ENCODE measurements at places on chromosomes 1 and 21. TPM values are rescaled to one million over a fixed set of nuclear protein-coding genes. Genes with fewer than 3 reads are reported as not detected.

DNA sequence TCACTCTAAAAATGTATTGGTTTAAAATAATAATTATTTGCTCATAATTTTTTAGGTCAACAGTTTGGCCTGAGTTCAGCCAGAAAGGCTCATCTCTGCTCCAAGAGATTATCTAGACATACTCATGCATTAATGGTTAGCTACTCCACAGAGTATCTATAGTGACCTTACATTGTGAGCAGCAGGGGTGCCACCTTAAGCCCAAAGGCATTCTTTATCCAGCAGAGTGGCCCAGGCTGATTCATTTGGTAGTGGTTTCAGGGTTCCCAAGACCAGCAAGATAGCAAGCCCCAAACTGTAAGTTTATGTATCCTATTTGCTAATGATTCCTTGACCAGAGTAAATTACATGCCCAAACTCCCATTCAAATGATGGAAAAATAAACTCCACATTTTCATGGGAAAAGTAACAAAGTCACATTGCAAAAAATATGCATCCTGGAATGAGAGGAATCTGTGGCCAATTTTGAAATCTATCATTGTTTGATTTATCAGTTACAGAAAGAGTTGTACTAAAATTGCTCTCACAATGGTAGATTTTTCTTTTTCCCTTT is 182.6 kb upstream of the KCNK2 start:
- DNase-seq = no peak

DNA sequence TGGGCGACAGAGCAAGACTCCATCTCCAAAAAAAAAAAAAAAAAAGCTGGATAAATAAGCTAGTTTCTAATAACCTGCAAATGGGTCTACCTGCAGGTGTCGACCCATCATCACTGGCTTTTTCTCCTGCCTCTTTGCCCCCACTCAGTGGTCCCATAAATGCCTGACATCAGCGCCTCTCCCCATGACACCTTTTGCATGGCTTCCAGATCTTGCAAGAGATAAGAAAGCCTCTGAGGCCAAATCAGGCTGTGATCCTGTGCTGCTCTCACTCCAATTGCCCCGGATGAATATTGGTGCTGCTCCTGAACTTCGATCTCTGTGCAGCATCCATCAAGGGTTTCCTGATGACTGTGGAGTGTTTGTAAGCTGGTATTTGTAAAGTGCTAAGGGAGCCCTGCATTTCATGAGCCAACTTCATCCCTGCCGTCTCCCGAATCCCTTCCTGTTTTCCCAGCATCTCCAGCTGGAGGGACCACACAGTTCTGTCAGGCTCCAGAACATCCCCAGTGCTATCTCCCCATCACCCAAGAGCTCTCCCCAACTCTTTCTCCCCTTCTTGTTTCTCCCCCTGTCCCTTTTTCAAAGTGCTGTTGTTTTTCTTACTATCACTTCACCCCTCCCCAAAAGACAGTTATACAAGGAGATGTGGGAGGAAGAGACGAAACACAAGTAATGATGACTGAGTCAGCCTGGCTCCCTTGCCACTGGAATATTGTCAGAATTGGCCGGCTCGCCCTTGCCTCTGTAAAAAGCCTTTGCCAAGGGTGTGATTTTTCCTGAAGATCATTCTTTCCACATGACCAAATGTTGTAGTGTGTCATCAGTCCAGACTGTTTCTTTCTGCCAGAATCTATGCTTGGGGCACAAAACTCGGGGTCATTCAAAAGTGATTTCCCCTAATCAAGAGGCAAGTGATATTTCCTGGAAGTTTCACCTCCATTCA is 2.8 kb upstream of the EFHD2 start:
- no peak for DNase-seq

- DNase-seq = peak; percentile 86
These were observed 33.8 kb upstream of the MPZL1 start for GRCh38 chr1:167687919-167688519.

DNA sequence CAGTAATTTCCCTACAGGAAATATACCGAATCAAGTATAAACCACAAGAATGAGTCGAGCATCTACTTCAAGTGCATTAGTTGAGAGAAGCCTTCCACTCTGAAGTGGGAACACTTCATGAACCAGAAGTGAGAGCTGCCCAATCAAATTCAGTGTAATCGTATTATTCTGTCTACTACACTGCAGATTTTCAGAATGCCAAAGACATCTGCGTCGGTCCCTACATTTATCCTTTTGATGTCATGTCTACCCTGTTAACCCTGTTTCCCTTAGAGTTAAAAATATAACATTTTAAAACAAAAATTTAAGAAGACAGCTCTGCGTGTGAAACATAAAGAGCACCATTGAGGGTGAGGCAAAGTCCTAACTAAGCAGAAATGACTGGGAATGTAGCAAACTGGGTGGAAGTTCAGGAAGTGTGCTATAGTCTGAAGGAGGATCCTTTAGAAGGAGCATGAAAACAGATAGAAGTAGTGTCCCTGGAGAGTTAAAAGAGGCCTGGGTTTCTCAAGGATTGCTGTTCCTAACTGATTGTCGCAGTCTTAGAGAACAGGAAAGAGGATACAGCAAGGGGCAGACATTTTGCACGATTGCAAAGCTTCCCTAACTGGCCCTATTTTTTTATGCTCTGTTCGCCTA is 291.2 kb downstream of the PTPRC start:
- DNase-seq = no peak

DNA sequence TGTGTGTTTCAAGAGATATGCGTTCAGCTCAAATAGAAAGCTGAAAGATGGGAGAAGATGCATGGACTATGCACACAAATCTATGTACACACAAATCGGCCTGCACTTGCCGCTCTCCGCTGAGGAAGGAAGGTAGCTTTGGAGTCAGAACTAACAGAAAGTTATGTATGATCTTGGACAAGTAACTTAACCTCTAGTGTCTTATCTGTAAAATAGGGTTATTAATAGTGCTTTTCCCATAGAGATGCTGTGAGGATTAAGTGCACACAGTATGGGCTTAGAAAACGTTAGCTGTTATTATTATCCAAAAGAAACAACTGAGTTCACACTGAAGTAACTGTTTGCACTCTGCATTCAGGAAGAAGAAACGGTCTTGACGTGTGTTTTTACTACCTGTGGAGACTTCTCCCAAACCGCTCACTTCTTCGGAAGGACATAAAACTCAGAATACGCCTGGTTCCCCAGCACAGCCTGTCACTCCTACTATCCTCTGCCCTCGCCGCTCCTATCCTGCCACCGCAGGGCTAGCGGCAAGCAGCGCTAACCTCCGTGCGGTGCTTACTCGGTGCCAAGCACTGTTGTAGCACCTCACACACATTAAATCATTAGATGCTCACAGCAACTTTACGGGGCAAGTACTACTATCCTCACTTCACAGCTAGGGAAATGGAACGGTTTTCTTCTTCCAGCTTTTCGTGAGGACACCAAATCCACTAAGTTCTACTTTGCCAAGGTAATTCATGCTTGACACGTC is 1.3 kb downstream of the TGFBR3 start:
- DNase-seq = peak; percentile 33

DNA sequence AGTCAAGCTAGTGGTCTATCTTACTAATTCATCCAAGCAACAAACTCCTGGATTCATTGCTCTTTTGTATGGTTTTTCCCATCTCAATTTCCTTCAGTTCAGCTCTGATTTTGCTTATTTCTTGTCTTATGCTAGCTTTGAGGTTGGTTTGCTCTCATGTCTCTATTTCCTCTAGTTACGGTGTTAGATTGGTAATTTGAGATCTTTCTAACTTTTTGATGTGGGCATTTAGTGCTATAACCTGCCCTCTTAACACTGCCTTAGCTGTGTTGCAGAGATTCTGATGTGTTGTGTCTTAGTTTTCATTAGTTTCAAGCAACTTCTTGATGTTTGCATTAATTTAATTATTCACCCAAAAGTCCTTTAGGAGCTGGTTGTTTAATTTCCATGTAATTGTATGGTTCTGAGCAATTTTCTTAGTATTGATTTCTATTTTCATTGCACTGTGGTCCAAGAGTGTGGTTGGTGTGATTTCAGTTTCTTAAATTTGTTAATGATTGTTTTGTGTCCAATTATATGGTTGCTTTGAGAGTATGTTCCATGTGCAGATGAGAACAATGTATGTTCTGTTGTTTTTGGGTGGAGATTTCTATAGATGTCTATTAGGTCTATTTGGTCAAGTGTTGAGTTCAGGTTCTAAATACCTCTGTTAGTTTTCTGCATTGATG is 154.6 kb downstream of the PLPPR5 start:
- DNase-seq = no peak

DNA sequence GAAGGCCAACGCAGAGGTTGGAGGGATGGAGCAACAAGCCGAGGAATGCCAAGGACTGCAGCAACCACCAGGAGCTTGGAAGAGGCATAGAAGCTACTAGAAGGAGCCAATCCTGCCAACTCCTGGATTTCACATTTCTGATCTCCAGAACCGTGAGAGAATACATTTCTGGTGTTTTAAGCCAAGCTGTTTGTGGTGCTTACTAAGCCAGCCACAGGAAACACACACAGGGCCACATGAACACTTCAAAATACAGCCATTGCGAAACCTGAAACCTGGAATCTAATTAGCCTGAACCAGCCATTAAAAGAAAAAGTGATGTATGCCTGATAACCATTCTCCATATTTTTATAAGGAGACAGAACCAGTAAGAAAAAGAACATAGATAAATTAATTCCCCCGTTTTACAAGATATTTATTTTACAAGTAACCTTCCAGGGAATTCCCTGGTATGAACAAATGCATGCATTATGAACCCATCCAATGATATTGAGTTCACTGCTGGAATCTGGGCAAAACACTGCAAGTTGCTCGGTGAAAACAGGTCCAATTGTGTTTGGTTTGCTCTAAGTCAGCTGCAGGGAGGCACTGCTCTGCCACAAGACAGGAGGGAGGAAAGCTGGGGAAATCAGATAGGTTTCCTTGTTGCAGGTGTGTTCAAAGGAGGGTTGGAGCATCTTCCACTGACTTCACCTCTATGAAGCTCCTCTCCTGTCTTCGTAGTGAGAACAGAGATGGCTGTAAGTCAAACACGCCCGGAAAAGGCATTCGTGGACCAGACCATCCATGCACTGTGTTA is 70.2 kb downstream of the ETS2 start:
- no peak for DNase-seq

DNA sequence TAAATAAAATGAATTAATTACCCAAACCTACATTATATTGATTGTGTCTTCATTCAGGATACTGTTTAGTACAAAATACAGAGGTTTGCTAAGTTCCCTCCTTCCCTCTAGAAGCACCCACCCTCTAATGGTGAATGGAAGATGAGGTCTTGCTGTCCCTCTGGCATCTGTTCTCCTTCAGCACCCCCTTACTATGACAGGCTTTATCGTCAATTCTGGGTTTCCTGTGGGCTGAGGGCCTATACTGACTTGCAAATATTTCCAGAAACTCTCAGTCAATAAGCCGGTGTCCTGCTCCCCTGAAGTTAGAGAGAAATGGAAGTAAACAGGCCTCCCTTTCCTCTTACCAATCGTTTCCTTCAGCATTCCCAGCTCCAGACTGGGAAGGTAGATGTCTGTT is 13.2 kb downstream of the LAX1 start:
- DNase-seq = no peak

- DNase-seq = peak; percentile 89
These were observed at the start of gene TMCC2 for GRCh38 chr1:205227584-205228013. TSS of gene TMCC2 (plus strand) at chr1:205227946. CDS start at chr1:205228565, 619 bp downstream.

The CFAP298 gene
- total RNA-seq = 55.8 TPM

DNA sequence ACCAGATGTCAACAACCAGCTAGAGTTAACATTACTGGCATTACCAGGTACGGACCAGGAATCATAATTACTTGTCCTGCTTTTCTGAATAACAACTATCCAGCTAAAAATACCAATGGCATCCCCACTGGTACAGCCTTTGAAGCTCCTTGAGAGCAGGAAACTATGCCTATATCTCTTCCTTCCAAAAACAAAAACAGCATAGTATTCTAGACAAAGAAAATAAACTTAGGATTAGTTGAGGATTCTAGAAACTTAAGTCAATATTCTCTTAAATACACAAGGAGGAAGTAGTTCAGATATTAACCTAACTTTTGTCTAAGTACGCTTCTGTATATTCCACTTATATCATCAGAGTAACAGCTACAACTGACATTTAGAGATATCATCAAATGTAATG is 3.0 kb downstream of the FUBP1 start:
- DNase-seq = no peak

Measured in colonic mucosa (tissue), 4 donors.